Stimulated activated CD4-positive, alpha-beta T cell treated with anti-CD3 and anti-CD28 coated beads, Interleukin-15, amount 100 ng/mL, for 48 hours (primary cell): ENCODE measurements at places on chromosomes 2 and 18.

GRCh38 chr2:24287171-24287570 is 73.2 kb downstream of the ITSN2 start:
- no peak for DNase-seq

DNA sequence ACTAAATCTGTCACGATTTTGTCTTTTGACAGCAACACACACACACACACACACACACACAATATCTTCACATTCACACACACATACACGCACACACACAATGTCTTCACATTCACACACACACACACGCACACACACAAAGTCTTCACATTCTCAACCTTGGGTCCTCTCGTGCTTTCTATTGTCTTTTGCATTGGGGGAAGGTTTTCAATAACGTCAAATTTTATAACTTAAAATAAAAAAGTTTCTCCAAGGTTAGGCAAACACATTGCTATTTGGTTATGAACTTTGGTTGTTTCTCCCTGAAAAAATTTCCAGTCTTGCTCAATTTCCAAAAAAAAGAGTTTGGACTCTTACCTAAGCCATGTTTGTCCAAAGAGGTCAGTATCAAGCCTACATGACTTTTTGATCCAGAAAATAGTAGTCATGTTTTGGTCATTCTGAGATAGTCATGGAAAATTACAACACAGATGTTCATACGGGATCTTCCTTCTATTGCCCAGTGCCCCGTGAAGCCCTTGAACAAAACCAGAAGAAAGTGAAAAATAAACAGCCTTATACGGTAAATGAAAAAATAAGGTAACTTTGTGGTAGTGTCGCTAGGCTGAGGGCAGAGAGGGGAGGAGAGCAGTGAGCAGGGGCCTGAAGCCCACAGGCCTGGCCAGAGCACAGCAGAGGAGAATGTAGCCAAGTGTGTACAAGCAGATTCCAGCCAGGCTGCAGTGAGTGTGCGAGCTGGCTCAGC is 542.8 kb upstream of the ID2 start:
- DNase-seq: no peak

GRCh38 chr2:230684270-230685168 is 28.1 kb upstream of the CAB39 start:
- DNase-seq: no peak

DNA sequence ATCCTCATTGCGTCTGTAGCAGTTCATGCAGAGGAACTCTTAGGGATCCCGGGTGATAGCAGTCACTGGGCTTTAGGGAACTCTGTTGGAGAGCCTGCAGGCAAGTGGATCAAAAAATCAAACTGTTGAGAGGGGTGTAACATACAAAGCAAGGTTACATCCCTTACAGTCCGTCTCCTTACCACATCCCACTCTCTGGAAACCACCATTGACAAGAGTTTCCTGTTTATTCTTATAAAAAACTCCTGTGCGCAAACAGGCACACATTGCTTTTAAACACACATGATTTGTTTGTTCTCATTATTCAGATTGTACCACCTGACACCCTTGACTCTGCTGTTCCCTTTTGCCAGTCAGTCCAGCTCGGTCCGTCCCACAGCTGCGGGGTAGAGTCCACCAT is 137.7 kb downstream of the LTBP1 start:
- no peak for DNase-seq

DNA sequence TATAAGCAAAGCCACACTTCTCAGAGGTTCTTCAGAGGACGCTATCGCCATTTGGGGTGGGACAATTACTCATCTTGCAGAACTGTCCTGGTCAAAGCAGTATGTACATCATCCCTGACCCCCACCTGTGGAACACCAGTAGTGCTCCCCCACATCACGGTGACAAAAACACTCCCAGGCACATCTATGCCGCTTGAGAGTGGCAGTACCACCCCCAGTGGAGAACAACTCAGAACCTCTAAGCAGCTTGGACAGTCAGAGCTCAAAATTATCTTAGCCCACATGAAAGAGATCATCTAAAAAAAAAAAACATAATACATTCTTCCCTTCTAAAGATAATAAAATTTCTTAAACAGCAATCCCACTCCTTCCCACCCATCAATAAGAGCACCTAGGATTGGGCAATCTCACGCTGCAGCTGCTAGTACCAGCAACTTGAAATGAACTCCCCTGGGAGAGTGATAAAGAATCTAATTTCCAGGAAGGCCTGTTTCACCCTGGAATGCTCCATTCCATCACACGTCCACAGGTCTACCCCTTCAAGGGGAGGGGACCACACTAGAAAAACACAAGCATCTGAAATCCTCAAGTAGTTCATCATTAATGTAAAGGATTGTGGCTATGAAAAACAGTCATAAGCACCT is 31.7 kb downstream of the LRP2 start:
- no peak for DNase-seq

DNA sequence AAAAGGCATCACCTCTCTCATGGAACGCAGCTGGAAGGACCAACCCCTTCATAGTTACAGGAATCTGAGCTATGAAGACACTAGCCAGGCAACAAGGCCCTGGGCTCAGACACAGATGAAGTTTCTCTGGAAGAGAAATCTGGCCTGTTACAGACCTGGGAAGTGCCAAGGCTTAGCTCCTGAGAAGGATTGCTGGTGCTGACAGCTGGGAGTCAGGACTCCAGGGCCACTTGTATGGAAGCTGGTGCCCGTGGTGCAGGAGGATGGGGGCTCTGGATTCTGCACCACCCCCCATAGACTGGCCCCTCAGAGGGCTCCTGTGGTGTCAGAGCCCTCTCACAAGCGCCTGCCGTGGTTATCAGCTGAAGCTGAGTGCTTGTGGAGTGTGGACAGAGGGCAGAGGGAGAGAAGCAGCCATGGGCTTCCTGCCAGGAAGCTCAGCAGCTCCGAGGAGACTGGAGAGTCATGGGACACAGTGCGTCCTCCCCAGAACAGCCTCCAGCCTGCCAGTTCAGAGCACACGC is 87.3 kb upstream of the LCLAT1 start:
- no peak for DNase-seq

DNA sequence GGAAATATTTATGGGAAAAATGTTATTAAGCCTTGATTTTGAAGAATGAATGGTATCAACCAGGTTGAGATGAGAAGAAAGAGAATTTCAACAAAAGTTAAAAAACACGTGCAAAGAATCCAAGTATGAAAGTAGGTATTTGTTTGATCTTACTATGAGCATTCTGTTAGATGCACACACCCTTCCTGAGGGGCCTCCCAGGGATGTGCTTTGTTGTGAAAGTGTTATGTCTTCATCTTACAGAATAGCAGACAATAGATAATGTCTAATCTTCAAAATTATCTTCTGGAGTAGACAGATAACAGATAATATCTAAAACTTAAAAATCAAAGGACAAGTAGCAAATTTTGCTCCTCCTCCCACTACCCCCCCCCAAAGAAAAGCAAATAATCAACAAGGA is 155.2 kb upstream of the COL3A1 start:
- no peak for DNase-seq

DNA sequence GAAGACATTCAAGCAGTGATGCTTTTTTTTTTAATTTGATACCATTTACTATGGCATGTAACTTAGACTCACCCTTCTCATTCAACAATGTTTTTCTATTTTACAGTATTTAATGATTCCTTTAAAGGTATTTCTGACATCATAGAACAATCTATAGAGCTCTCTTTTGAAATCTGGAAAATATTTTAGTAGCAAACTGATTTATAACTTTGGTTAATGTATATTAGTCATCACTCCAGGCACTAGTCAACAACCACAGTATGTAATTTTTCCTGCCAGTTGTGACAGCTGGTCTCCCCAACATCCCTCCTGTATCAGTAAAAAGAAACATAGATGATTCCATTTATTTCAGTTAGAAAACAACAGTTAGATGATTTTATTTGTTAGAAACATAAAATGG is 122.9 kb downstream of the LCLAT1 start:
- no peak for DNase-seq

DNA sequence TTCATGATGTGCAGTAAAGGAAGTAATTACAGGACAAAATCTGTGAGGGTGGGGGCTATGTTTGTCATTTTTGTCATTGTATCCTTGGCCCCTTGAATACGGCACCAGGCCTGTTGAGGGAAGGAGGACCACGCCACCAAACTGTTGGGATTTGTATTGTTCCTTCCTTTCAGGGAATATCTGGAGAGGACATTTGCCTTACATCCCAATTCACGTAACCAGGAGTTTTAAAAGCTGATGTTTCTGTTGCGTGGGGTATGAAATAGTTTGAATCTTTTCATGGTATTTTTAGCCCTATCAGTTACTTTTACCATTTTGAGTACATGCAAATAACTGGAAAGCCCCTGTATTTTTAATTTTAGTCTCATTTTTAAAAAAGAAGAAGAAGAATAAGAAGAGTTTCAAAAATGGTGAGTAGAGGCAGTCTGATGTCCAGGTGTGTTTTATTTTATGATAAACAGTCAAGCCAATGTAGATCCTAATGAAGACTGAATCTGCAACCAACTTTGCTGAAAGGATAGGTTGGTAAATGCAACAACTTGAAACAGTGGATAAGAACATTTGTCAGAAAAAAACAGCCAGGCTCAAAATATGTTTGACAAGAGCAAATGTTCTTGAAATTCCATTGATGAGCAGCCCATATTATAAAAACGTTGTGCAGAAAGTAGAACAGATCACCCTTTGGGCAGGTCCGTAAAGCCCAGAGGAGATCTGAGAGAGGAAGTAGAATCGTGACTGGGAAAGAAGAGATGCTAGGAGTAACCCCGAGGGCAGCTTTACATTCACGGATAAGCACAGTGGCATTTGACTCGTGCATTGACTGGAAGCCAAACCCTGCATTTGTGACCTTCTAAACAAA is 54.5 kb downstream of the RASGRP3 start:
- DNase-seq: no peak

- DNase-seq: no peak
These were observed 43.7 kb downstream of the MYL1 start for GRCh38 chr2:210271300-210271699.

GRCh38 chr2:240512666-240513535 is 44.9 kb downstream of the ANKMY1 start:
- no peak for DNase-seq

DNA sequence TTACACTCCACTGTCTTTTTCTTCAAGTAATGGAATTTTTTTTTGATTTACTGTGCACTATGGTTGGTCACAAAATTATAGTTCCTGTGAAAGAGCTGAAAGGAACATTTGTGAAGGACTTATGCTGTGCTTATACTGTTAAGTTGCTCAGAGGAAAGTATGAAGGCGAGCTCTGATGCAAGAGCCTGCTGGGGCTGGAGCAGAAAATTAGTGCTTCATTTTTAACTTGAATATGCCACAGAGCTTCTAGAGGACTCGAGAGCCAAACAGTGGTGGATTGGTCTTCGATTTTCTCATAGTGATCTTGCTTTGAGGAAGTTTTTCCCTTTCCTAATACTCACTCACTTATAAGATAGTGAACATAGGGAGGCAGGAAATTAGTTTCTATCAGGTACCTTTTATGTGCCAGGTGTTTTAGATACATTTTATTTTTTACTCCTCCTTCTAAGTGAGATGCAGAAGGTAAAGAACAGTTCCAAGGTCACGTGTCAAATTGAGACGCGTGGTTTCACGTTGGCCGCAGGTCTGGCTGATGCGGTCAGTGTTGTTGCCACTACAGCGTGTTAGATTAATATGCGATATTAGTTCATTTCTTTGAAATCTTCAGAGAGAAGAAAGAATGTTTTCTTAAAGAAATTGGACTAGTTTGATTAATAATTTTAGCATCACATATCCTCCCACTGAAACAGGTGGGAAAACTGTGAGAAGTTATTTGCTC is 20.2 kb downstream of the GATA6 start:
- DNase-seq: no peak

DNA sequence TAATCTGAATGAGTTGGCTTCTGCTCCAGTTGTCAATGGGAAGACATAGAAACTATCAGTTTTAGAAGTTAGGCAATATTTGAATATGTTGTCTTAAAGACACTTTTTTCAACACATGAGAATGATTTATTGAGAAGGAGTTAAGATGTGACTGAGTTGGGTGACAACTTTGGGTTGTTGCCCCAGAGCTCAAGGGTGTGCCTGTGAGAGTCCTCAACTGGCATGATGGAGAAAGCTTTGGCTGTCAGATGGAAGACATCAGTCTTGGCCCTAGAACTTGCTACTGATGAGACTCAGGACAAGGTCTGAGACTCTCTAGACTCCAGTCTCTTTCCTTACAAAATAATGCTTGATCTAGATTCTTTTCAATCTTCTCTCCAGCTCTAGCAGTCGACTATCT is 69.0 kb upstream of the CTAGE1 start:
- no peak for DNase-seq

DNA sequence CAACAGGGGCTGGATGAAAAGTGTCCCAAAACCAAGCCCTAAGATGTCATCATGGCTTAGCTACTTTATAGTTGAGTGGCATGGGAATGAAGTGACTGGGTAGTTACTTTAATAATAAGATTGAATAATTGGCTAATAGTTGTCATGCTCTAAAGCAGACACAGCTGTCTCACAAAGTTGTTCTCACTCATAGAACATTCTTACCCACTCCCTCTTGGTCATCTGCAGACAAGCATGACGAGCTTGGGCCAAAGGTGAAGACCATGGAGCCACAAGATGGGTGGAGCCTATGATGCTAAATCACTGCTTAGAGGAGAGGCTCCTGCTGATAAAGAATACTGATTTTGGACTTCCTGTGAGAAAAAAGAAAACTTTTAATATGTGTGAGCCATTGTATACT is 62.4 kb upstream of the MMADHC start:
- no peak for DNase-seq

DNA sequence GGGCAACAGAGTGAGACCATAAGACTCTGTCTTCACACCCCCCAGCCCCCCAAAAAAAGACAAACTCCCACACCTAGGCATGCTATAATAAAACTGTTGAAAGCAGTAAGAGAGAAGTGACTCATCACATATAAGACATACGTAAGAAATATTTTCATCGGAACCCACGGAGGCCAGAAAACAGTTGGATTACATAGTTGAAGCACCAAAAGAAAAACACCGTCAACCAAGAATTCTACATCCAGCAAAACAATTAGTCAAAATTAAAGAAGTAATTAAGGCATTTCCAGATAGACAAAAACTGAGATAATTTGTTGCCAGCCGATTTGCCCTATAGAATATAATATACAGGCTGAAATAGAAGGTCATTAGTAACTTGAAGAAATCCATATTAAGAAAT is 128.7 kb downstream of the VAPA start:
- no peak for DNase-seq

- DNase-seq: no peak
These were observed 576.2 kb downstream of the CPS1 start for GRCh38 chr2:211132573-211132972.

DNA sequence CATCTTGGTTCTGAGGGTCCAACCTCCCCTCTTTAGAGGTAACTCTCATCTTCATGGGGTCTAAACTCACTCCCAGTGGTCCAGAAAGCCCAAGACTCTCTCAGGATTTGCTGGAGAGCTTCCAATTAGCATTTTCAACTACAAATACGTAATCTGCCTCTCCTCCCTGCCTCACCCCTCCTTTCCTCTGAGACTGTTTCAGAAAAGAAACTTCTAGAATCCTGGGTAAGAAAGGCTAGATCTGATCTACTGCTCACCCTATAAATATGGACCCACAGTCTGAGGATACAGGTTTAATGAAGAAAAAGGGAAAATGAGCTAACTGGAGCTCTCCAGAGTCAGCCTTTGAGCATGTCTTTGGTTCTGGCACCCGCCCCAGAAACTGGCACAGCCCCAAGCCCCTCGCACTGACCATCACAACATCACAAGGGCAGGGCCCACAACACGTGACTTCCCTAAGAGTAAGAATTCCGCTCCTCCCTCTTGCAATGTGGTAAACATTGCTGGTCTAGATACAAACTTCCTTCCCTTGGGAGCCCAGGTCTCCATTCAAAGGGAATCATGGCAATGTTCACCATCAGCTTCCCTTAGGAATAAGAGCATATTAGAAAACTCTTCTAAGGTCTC is 21.7 kb upstream of the IHH start:
- DNase-seq: no peak

- DNase-seq: no peak
These were observed 82.4 kb upstream of the TGIF1 start for GRCh38 chr18:3367491-3368091.
